ENCODE measurements at places on chromosomes 16 and 17.

DNA sequence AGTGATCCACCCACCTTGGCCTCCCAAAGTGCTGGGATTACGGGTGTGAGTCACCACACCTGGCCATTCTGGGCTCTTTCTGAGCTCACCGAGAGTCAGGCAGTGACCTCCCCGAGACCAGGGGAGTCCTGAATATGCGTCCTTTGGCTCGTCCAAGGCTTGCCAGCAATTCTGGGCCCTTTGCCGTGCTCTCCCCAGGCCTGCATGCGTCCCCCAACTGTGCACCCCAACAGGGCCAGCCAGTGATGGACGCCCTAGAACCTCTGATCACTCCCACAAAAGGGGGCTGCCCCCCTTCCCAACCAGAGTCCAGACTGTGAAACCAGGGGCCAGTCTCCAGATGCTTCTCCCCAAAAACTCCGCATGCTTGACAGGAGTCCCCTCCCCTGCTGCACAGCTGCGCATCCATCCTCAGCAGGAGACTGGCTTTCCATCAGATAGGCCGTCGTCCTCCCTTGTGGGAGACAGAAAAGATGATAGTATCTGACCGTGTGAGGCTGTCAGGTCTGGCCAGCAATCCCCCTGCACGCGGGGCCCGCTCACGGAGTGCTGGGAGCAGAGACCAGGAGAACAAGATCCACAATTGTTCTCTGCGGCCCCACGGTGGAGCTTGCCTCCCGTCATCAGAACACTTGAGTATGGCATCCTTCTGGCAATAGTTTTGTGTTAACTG lies 15.5 kb downstream of the HS3ST6 start:
- DNase-seq: no peak

- DNase-seq: no peak
Measured at GRCh38 chr16:17403156-17403809, 67.5 kb downstream of the XYLT1 start.

DNA sequence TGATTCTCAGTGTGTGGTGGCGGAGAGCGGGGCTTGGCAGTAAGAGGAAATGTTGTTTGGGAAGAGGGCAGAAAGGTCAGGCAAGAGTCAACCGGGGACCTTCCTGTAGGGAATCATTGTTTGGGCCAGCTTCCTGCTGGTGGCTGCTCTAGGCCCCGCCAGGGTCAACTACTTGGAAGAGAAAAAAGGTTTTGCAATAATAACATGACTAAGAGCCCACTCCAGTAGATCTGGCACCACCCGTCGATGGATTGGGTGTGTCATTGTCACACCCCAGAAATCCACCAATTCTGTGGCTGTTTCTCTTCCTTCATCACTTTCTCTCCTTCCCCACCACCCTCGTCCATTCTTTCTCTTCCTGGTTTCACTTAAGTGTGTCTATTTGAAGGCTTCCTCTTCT lies 4.2 kb upstream of the KRT24 start:
- peak; percentile 81 for DNase-seq

DNA sequence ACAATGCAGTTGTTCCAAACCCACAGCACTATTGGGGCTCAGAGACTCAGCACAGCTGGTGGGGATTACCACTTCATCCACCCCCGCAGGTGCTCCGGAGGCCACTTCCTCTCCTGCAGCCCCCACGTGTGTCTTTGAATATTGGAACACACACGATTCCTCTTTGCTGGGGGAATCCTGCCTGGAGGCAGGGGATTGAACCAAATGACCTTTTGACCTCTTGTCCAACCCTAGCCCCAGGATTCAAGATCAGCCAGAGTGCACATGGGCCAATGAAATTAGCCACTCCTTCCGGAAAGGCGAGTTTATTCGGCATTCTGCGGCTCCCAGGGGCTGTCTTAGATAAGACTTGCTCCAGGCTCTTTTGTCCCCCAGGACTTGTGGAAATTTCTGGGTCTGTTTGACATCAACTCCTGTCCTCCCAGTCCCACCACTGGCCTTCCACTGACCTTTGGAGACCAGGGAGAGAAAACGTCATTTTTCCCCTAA lies 350.2 kb downstream of the FOXL1 start:
- DNase-seq: no peak

DNA sequence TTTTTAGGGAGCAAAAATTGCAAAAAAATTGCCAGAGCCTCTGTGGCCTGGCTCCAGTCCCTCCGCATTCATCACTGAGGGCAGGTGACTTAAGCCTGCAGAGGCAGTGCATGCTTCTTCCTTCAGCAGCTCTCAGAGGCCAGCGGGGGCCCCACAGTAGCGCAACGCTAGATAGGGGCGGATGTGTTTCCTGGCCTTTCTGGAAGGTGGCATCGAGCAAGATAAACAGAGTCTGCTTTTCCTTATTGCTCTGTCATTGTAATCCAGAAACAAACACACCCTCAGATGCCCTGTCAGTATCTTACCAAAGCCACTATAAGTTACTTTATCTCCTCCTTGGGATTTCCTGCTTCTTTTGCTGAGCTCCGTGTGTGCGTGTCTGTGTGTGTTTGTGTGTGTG lies 75.5 kb upstream of the IRX6 start:
- no peak for DNase-seq

DNA sequence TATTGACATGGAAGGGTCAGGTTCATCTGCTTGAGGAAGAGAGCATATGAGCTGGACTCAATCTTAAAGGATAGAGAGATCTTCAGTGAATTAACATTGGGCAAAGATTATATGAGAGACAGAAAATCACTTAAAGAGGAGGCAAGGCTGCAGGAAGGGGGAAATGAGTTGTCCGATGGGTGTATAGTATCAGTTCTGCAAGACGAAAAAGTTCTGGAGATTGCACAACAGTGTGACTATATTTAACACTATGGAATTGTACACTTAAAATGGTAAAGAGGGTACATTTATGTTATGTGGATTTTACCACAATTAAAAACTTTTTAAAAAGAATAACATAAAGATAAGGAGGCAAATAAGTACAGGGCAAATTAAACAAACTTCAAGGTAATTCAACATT lies 80.7 kb downstream of the HELZ start:
- DNase-seq: no peak

GRCh38 chr17:70242781-70243437 lies 73.6 kb downstream of the KCNJ2 start:
- DNase-seq: no peak

- no peak for DNase-seq
Measured at GRCh38 chr17:82399601-82400101, 18.5 kb upstream of the HEXD start.

GRCh38 chr17:44382917-44383316 lies 6.5 kb downstream of the ITGA2B start:
- DNase-seq: no peak
